ENCODE measurements at places on chromosomes 6 and 20. TPM values are rescaled to one million over a fixed set of nuclear protein-coding genes. Genes with fewer than 3 reads are reported as not detected.

DNA sequence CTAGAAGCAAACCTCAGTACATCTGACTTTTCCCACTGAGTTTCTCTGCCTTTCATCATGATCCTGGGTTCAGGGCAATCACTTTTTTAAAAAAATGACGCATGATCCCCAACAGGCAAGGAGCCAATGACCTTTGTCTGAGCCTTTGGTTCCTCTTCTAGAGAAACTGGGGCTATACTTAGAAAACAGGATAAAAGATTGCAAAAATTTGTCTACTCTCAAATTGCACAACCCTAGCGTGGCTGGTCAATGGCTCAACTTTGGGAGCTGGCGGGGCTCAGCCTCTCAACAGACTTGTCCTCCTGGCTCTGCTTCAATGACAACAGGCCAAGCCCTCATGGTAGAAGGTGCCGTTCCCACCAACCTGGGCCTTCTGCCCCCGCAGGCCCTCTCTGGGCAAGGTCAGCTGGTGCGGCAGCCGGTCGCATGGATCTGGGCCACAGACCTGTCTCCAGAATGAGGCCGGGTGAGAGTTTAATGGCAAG is 48.7 kb downstream of the PDYN start:
- no peak for DNase-seq
- H3K27ac ChIP-seq = no peak overlapping the region
- H3K36me3 ChIP-seq = no peaks in the 10 kb centered on the region
- no peaks in the 10 kb centered on the region for H3K27me3 ChIP-seq

C20orf141 gene
- total RNA-seq = not detected

- DNase-seq = no peak
- H3K4me1 ChIP-seq = peaks cover 46% of the 10 kb centered on the region
- no peak overlapping the region for H3K27ac ChIP-seq
- H3K4me3 ChIP-seq = no peak overlapping the region
- H3K27me3 ChIP-seq = no peaks in the 10 kb centered on the region
Observed at GRCh38 chr6:106379951-106380350, 19.4 kb downstream of the CRYBG1 start.

NT5E gene
- total RNA-seq = not detected

DNA sequence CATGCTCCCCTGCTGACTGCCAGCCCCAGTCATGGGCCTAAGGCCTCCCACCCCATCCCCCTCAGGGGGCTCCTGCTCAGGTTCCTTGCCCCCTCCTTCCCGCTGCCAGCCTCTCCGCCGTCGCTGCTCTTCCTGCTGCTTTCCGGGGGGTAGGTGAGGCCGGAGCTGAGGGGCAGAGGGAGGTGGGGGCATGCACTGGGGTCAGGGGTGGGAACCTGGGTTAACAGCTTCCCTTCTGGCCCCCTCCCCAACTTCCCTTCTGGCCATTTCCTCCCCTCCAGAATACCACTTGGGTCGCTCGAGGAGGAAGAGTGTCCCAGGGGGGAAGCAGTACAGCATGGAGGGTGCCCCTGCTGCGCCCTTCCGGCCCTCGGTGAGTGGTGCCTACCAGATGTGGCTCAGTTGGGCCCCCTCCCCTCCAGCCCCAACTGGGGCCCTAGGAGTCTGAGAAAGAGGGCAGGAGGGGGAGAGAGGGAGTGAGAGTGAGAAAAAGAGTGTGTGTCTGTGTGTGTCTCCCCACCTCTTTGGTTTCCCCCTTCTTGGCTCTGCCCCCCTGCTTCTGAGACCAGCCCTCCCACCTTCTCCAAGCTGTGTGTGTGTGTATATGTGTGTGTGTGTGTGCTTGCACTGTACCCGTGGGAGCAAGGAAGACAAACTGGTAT is 12.1 kb downstream of the SYNGAP1 start:
- peaks cover 56% of the 10 kb centered on the region for H3K4me1 ChIP-seq
- H3K27ac ChIP-seq = peak overlapping the region; percentile 70
- peaks cover 17% of the 10 kb centered on the region for H3K36me3 ChIP-seq
- DNase-seq = peak; percentile 70
- no peaks in the 10 kb centered on the region for H3K27me3 ChIP-seq

GRCh38 chr6:142452993-142453392 is 151.2 kb downstream of the ADGRG6 start:
- H3K27ac ChIP-seq = no peak overlapping the region
- no peak overlapping the region for H3K4me3 ChIP-seq
- H3K4me1 ChIP-seq = no peaks in the 10 kb centered on the region
- H3K27me3 ChIP-seq = no peaks in the 10 kb centered on the region
- H3K36me3 ChIP-seq = no peaks in the 10 kb centered on the region
- no peak for DNase-seq

DNA sequence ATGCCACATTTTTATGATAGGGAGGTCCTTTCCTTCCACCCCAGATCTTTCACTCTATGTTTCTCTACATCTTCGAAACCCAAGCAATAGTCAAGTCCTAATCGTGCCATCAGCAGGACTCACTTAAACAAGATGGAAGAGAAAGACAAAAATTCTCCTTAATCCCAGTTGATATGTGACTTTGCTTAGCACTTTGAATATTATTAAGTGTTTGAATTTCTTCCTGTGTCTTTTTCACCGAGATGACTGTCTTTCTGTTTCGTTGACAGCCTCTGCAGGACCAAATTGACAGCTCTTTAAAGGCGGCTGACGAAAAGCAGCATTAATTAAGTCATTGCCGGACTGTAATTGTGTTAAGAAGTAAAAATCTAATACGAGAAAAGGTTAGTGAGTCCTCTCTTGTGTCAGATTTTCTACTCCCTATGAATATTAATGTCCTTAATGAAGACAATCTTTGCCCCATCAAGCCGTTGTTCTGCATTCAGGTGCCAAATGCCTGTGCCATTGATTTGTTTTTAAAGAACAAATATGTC is 208.8 kb upstream of the TSHZ2 start:
- no peak overlapping the region for H3K4me3 ChIP-seq
- H3K36me3 ChIP-seq = no peaks in the 10 kb centered on the region
- no peaks in the 10 kb centered on the region for H3K4me1 ChIP-seq
- no peak for DNase-seq
- H3K27me3 ChIP-seq = no peaks in the 10 kb centered on the region

GRCh38 chr20:6613280-6613861 is 154.1 kb upstream of the BMP2 start:
- H3K4me3 ChIP-seq = no peak overlapping the region
- no peaks in the 10 kb centered on the region for H3K27me3 ChIP-seq
- H3K36me3 ChIP-seq = no peaks in the 10 kb centered on the region
- H3K4me1 ChIP-seq = no peaks in the 10 kb centered on the region
- no peak overlapping the region for H3K27ac ChIP-seq

GRCh38 chr6:35674594-35674993 is 14.1 kb downstream of the FKBP5 start:
- no peaks in the 10 kb centered on the region for H3K27me3 ChIP-seq
- DNase-seq = no peak
- H3K27ac ChIP-seq = peak overlapping the region; percentile 47
- H3K4me3 ChIP-seq = no peak overlapping the region
- H3K4me1 ChIP-seq = peaks cover 56% of the 10 kb centered on the region

- H3K36me3 ChIP-seq = no peaks in the 10 kb centered on the region
- no peak for DNase-seq
- H3K4me1 ChIP-seq = no peaks in the 10 kb centered on the region
Observed at GRCh38 chr6:73719046-73719445, 23.0 kb downstream of the CD109 start.

TRIM40 gene
- not detected for total RNA-seq

GRCh38 chr20:34736106-34736735 is 32.1 kb downstream of the TP53INP2 start:
- no peak overlapping the region for H3K27ac ChIP-seq
- no peak for DNase-seq
- H3K27me3 ChIP-seq = no peaks in the 10 kb centered on the region
- peaks cover 3% of the 10 kb centered on the region for H3K36me3 ChIP-seq
- H3K4me1 ChIP-seq = peaks cover 9% of the 10 kb centered on the region
- H3K4me3 ChIP-seq = no peak overlapping the region

DNA sequence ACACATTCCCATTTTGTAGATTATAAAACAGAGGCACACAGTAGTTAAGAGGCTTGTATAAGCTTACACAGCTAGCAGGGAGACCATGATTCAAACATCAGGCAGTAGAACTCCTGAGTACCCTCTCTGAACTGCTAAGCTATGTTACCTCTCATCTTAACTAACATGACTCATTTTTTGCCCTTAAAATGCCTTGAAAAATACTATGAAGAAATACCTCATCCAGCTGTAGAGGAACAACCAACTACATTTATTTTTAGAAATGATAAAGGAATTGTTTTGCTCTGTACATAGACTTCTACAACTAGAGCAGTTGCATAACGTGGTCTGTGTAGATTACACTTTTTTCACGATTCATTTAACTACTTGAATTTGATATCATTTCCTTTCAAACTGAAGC is 102.1 kb downstream of the FLRT3 start:
- no peaks in the 10 kb centered on the region for H3K36me3 ChIP-seq
- H3K27me3 ChIP-seq = no peaks in the 10 kb centered on the region
- no peak for DNase-seq
- no peaks in the 10 kb centered on the region for H3K4me1 ChIP-seq
- H3K4me3 ChIP-seq = no peak overlapping the region

GRCh38 chr20:48406912-48407340 is 420.9 kb downstream of the PREX1 start:
- no peak overlapping the region for H3K27ac ChIP-seq
- H3K4me1 ChIP-seq = no peaks in the 10 kb centered on the region
- no peaks in the 10 kb centered on the region for H3K36me3 ChIP-seq

DNA sequence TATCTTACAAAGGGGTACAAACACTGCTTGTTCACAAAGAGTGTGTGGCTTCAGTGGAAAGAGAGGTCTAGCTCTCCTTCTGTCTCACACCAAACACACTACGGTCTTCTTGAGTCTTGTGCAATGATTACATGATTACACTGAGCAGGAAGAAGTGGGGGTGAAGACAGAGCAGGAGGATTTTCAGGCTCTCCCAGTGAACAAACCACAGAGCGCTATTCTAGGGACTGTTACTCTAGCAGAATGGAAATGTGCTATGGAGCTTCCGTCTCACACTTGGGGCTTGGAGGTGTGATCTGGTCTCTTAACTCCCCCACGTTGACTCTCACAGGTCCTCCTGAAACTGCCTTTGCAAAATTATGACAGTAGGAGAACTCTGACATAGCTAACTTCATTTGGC is 203.4 kb downstream of the MYLK4 start:
- no peaks in the 10 kb centered on the region for H3K4me1 ChIP-seq
- no peaks in the 10 kb centered on the region for H3K36me3 ChIP-seq
- H3K4me3 ChIP-seq = no peak overlapping the region
- H3K27me3 ChIP-seq = no peaks in the 10 kb centered on the region

FNDC11 gene
- total RNA-seq = 1.6 TPM

DNA sequence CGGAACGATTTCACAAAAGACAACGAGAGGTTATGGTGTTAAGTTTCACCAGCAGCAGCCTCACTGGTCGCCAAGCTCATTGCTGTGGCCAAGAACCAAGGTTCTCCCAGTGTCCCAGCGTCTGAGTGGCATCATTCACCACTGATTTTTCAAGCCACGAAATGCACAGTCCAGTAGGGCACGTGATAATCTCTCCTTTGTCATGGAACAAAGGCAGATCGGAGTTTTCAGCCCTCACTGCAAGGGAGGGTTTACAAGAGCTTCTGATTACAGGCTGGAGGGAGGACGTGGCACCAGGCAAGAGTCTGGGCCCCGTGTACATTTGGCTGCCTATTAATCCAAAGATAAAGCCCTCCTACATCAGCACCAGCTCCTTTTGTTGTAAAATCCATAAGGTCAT is 2.0 kb downstream of the CD24 start:
- H3K4me1 ChIP-seq = peaks cover 37% of the 10 kb centered on the region
- no peaks in the 10 kb centered on the region for H3K27me3 ChIP-seq
- peaks cover 29% of the 10 kb centered on the region for H3K36me3 ChIP-seq
- peak; percentile 61 for DNase-seq
- H3K27ac ChIP-seq = peak overlapping the region; percentile 94
- H3K4me3 ChIP-seq = peak overlapping the region; percentile 98

DNA sequence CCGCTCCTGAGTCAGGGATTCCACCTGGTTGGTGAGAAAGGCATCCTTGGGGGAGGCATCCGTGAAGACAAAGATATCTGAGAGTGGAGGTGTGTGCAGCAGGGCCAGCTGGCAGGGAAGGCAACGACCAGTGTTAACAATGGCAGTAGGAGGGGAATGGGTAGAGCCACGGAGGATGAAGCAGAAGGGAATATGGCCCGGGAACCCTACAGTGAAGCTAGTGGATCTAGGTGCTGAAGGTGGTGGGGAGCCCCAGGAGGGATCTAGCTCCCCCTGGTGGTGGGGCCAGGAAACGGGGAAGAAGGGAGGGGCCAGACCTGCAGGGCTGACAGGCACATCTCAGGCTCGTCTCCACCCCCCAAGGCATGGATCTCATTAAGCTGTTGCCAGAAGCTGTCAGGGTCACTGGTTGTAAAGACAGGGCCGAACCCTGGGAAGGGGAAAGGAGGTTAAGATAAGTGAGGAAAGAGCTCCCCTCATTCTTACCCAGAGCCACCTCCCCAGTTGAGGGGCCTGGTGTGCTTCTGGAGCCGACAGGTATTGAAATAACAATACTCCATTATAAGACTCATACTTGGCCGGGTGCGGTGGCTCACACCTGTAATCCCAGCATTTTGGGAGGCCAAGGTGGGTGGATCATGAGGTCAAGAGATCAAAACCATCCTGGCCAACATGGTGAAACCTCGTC is 7.3 kb downstream of the VWA7 start:
- no peaks in the 10 kb centered on the region for H3K36me3 ChIP-seq
- no peak overlapping the region for H3K27ac ChIP-seq
- H3K4me1 ChIP-seq = no peaks in the 10 kb centered on the region
- no peaks in the 10 kb centered on the region for H3K27me3 ChIP-seq

GRCh38 chr6:35727935-35728682 is 8.7 kb upstream of the ARMC12 start:
- H3K27ac ChIP-seq = 0 out of 2 replicates have a peak overlapping the region, but pooled peaks have one; percentile 28
- peaks cover 48% of the 10 kb centered on the region for H3K4me1 ChIP-seq
- H3K36me3 ChIP-seq = no peaks in the 10 kb centered on the region
- no peaks in the 10 kb centered on the region for H3K27me3 ChIP-seq
- H3K4me3 ChIP-seq = peak overlapping the region; percentile 86

DNA sequence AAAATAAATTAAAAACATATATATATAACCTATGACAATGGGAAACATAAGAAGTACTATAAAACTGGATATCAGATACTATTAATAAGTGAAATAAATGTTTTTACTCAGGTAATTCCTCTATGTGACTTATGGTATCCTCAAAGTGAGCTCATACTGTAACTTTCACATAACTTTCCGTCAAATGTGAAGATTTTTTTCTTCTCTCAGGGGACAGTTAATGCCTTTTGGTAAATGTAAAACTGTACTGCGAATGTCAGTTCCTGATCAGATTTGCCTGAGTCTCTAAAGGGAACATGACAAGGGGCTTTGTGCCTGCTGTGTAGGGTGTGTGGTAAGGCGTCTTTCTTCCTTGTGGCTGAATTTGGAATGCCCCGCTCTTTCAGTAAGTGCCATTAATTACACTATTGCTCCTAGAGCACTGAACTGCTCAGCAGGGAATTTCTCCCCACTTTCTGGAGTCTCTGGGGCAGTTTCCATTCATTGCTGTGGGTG is 271.8 kb downstream of the PRL start:
- H3K36me3 ChIP-seq = no peaks in the 10 kb centered on the region
- no peak for DNase-seq
- no peak overlapping the region for H3K4me3 ChIP-seq
- no peak overlapping the region for H3K27ac ChIP-seq

- no peak overlapping the region for H3K27ac ChIP-seq
- no peaks in the 10 kb centered on the region for H3K36me3 ChIP-seq
- peaks cover 3% of the 10 kb centered on the region for H3K4me1 ChIP-seq
- H3K27me3 ChIP-seq = no peaks in the 10 kb centered on the region
- no peak overlapping the region for H3K4me3 ChIP-seq
- peak; percentile 88 for DNase-seq
Observed at GRCh38 chr6:30130887-30131862, 4.8 kb upstream of the TRIM40 start.

Measured in Karpas-422 (cell line).